ENCODE measurements at places on chromosomes 5 and 9.

DNA sequence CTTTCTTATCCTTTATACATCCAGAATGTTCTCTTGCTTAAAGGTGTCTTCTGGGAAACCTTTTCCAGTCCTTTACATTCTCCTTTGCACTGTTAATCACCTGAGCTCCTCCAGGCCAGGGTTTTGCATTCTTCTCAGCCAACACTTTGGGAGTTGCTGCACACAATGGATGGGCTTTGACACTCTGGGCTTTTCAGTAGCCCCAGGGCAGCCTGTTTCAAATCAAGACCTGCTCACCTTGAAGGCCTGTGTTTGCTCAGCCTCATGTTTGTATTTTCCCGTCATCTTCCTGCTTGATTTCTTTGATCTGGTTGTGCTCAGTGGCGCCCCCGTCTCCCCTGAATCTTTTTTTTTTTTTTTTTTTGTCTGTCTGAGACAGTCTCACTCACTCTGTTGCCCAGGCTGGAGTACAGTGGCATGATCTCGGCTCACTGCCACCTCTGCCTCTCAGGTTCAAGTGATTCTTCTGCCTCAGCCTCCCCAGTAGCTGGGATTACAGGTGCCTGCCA lies 41.0 kb downstream of the DMRT1 start:
- no peak for DNase-seq

DNA sequence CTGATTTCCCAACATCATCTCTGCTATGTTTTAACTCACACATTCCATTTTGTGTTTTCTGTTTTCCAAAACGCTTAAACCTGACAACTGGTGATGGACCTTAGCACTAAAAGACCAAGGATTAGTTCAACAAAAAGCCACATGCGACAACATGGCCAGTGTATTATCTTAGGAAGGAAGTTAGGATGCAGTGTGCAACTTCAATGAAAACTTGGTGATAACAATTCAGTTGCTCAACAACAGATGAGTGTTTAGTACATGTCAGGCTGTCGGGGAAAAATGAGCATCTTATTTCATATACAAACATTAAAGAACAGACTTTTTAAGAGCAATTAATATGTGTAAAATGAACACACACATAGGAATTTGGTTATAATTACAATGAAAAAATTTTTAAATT lies 780.0 kb downstream of the SEMA5A start:
- DNase-seq, result no peak

DNA sequence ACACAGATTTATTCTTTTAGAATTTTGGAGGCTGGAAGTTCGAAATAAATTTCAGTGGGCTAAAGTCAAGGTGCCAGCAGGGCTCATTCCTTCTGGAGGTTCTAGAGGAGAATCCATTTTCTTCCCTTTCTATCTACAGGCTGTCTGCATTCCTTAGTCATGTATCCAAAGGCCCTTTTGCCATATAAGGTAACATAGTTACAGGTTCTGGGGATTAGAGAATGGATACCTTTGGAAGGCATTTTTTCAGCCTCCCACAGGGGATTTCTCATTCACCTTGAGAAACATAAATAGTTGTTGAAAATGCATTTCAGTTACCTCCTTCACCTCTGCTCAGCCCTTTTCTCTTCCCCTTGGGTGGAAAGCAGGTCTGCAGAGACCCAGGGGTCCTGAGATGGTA lies 280.0 kb upstream of the MAP3K1 start:
- no peak for DNase-seq

GRCh38 chr5:124468671-124469411 lies 277.6 kb downstream of the ZNF608 start:
- DNase-seq, result no peak

- DNase-seq, result peak; percentile 35
Observed at GRCh38 chr5:110625376-110625999, 101.0 kb downstream of the TMEM232 start.

- no peak for DNase-seq
Observed at GRCh38 chr9:18368206-18368605, 105.7 kb upstream of the ADAMTSL1 start.

Data from left kidney (tissue), 8 donors.